ENCODE measurements at places on chromosomes 6 and 20.

DNA sequence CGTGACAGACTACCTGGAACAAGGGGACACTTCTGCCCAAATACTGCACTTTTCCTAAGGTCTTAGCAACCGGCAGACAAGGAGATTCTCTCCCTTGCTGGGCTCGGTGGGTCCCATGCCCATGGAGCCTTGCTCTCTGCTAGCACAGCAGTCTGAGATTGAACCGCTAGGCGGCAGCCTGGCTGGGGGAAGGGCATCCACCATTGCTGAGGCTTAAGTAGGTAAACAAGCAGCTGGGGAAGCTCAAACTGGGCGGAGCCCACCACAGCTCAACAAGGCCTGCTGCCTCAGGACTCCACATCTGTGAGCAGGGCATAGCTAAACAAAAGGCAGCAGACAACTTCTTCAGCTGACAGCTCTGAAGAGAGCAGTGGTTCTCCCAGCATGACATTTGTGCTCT lies 87.8 kb upstream of the ASCC3 start:
- no peak for DNase-seq

DNA sequence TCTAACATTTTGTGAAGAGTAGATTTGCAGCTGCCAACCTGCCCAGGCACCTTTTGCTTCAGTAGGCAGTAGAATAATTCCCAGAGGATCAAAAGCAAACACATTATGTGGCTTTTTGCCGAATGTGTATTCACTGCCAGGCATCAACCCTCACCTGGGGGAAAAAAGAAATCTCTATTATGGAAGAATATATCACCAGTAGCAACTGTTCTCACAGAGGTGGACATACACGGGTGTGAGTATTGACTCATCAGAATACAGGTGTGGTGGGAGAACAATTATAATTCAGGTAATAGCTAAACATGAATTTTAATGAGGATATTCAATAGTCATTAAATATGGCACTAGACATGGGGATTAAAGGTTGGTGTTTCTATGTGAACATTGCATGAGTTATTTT lies 910.7 kb downstream of the TFAP2A start:
- no peak for DNase-seq

- DNase-seq: no peak
Measured at GRCh38 chr6:156767603-156768467, 9.3 kb upstream of the ARID1B start.

DNA sequence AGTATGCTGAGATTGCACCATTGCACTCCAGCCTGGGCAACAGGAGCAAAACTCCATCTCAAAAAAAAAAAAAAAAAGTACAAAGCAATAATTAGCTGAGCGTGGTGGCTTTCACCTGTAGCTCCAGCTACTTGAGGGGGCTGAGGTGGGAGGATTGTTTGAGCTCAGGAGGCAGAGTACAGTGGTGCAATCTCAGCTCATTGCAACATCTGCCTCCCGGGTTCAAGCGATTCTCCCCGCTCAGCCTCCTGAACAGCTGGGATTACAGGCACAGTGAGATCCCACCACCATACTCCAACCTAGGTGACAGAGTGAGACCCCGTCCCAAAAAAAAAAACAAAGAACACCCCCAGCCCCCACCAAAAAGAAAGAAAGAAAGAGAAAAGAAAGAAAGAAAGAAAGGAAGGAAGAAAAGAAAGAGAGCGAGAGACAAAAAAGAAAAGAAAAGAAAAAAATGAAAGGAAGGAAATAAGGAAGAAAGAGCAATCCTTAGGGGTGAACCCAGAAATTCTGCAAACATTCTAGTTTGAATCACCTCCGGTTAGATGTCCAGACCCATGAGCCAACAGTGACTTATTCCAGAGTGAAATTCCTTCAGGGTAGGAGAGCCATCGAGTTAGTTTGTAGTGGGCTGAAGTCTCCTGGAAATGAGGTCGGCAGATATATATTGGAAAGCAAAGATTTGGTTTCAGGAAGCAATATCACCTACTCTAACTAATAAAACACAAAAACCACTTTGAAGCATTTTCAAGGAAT lies 3.2 kb upstream of the RIPOR3 start:
- DNase-seq: no peak

DNA sequence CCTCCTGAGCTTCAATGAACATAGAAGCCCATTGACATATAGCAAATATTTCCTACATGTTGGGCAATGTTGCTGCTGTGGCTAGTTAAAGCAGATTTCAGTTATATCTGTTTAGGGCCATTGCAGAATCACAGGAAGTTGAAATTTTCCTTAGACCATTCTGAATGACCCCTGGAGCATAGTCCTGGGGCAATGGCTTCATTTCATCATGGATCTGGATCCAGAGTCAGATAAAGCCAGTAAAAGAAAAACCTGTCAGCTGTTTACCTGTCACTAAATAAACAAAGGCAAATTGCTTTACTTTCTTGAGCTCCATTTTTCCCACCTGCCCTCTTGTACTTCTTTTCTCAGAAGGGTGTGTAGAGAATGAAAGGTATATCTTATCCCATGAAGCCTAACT lies 494.0 kb upstream of the MAP3K7 start:
- DNase-seq: no peak

DNA sequence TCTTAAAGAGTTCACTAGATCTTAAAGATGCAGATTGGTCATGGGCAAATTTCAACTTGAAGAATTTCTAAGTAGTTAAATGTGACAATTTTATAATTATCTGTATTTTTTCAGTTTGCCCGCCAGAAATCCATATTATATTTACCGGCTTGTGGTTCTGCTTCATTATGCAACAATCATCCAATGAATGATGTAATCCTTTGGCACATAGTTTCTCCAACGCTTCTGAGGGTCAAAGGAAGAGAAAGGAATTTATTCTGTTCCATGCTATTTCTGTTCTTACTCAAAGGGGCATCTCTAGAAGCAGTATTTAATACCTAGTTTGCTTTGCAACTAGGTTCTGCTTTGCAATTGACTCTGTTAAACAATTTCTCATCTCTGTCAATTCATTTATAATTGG lies 359.3 kb upstream of the PLCB4 start:
- no peak for DNase-seq

- no peak for DNase-seq
Measured at GRCh38 chr6:15508441-15508871, 154.4 kb downstream of the DTNBP1 start.

GRCh38 chr6:13923527-13924145 lies 1.1 kb upstream of the RNF182 start:
- DNase-seq: no peak

DNA sequence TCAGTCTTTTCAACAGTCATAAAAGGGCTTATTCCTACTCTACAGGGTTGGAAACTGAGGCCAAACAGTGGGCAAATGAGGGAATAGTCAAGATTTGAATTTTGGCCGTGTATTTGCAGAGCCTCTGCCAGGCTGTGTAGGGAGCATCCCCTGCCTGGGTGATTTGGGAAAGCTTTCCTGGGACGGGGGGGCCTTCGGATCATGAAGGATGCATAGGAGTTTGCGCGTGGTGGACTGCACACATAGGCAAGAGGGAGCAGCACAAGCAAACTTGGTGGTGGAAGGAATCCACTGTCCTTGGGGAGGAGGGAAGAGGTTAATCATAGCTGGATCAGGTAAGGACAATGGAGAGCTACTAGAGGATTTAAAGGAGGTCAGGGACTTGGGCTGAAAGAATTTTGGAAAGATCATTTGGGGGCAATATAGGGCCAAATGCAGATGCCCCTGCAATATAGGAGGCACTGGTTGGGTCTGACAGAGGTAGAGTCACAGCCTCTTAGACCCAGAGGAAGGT lies 2.5 kb downstream of the PTPRA start:
- DNase-seq: no peak

DNA sequence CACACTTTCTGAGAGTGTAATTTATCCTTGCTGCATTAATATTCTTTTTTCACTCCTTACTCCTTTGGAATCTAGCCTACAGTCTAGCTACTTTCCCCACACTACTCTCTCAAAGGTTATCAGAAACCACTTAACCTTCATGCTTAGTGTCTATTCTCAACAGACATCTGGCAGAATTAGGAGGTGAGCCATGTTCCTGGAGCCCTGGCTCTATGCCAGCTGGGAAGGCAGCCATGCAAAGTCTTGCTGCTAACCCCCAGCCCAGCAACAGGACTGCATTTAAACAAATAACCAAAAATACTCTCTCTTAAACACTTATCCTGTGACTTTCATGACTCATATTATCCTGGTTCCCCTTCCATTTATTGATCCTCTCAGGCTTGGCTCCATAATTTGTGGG lies 260.2 kb downstream of the BCKDHB start:
- DNase-seq: no peak

DNA sequence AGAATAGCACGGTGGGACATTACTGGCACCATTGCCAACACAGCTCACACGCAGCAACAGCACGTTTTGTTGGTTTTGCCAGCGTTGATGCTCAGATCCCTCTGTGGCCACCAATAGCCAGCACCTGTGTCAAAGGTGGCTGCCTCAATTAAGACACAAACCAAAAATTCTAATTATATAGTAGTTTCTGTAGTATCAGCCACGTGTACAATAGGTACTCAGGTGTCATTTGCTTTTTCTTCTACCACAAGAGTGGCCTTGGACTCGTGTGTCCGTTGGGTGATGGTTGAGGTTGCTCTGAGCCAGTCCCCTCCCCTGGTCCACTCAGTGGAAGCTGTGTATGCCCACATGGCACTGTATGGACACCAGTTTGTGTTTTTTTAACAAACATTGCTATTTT lies 105.1 kb downstream of the CARMIL1 start:
- DNase-seq: no peak

GRCh38 chr6:84222426-84222825 lies 5.0 kb downstream of the CEP162 start:
- DNase-seq: no peak

DNA sequence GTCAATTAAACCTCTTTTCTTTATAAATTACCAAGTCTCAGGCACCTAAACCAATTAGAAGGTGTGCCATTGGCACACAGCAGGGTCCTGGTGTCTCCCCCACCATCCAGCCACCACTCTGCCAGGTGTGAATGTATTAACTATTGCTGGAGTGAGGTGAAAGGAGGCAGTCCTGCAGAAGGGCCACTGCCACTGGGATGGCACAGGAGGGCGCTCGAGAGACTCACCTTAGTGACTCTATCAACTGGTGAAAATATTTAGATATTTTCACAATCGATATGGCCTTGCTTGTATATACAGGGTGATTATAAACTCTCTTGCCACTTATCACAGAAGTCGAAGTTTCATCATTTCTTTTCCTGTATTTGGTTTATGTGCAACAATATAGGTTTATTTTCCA lies 145.6 kb upstream of the ESR1 start:
- no peak for DNase-seq
